ENCODE measurements at places on chromosomes 11 and 22.

DNA sequence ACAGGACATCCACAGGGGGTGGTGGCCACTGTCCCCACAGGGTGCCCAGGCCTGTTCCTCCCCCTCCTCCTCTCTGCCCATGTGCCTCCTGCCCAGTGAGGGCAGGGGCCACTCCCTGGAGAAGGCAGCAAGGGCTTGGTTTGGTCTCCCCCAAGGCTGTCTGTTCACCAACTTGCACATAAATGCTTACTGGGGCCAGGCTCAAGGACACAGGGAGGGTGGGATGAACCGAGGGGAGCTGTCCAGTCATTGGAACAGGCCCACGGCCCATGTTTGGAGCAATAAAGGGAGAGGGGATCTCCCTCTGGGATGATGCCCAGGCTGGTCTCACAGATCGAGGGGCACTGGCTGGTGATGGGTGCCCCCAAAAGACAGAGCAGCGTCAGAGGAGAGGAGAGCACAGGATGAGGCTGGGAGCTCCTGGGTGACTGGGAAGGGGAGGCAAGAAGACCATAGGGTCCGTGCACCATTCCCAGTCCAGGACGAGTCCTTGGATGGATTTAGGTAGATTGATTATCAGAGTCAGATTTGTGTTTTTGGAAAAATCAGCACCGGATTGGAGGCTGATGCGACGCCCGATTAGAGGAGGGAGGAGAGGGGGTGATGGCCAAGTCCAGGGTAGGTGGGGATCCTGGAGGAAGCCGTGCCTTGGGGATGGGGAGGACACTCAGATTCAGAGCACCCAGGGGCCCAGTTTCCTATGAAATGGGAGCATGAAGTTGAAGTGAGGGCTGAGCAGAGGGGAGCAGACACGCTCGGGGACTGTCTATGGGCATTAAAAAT, 1.1 kb downstream of the IGLL5 start:
- no peak for DNase-seq

GRCh38 chr11:8218840-8219239, 44.8 kb downstream of the LMO1 start:
- DNase-seq: no peak

DNA sequence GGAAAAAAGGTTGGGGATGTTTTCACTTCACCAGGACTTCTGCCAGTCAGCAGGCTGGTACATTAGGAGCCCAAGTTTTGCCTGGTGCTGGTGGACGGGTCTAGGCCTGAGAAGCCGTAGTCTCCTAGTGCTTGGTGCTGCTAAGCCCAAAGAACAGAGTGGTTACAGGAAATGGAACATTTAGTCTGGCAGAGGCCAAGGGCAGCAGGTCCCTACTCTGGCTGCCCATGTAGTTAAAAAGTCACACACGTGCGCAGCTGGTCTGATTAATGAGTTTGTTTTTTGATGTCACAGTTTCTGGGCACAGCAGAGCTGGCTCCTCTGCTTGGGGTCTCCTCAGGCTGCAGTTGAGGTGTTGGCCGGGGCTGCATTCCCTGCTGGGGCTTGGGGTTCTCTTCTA, 20.6 kb downstream of the BCR start:
- DNase-seq: no peak

DNA sequence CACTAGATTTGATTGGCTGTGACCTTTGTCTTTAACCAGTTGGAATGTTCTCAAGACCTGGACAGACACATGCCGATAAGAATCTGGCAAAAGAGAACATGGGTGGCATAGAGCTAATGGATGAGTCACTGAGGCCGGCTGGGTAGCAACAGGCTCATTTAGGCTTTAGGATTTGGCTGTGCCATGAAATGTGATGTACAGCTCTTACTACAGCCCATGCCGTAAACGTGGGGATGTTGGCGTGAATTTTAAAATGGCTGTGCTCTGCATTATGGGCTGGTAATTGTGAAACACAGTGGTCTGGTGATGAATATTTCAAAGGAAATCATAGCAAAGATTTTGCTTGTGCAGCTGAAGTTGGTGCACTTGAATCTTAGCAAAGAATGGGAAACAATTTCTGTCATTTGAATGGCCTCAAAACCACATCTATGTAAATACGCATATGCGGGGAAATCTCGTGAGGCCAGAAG, 332.4 kb downstream of the TBC1D22A start:
- no peak for DNase-seq

DNA sequence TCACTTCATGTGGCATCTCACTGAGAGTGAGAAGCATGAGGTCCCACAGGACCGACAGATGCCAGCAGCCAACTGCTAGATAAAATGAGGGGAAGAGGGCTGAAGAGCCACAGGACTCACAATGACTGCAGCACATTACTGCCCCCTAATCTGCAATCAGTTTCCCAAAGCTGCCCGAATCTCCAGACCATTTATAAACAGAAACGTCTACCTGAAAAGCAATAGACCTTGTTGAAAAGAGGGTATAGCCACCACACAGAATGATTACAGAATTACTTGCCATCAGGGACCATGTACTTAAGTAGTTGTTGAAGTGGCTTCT, 12.4 kb upstream of the TEF start:
- no peak for DNase-seq

DNA sequence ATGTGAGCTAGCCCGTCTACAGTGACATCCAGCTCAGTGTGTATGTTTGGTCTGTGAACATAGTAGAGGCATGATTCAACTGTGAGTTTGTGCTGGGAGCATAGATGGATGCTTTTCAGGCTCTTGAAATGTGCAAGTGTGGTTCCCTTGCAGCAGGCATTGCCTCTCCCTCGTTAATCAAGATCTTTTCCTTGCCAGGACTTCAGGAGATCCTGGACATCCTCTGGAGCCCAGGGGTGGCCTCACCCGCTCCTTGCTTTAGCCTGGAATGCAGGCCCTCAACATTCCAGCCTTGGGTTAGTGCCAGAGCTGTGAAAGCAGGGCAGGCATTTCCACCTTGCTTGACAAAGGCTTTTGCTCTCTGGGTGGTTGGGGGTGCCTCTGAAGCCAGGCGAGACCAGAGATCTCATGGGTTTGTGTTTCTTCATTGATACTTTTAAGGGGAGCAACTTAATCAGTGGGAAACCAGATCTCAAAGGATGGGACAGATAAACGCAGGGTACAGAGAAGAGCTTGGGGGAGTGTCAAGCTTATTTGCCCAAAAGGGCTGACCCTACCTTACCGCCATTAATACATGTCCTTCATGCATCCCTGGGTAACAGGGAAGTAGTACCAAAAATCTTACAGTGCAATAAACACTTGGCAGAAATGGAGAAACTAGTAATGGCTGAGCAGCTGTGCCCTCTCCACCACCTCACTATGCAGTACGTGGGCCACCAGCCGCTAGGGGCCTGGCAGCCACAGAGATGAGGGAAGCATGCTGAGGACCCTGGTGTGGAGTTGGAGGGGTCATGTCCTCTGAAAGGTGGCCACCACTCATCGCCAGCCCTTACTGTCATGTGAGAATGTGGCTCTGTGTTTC, 72.1 kb downstream of the PTPRJ start:
- no peak for DNase-seq

DNA sequence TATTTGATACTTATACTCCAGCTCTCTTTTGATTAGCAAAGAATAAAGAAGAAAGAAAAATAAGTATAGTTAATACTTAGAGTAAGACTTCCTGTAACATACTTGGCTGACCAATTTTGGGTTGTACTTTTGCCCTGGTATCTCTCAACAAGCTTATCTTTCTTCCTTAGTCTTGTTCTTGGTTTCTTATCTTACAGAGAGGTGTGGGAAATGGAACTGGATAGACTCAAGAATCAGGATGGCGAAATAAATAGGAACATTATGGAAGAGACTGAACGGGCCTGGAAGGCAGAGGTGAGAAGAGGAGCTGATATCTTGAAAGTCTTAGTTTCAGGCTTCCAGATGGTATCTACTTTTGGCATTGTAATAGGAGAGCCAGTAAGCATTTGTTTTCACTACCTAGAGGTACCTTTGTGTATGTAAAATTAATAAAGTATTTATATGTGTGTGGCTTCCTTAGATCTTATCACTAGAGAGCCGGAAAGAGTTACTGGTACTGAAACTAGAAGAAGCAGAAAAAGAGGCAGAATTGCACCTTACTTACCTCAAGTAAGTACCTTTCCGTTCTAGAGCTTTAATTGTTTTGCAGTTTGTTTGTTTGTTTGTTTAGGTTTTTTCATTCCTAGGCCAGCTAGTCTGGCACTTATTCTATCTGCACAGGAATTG, 11.3 kb upstream of the BACE1-AS start:
- DNase-seq: no peak

DNA sequence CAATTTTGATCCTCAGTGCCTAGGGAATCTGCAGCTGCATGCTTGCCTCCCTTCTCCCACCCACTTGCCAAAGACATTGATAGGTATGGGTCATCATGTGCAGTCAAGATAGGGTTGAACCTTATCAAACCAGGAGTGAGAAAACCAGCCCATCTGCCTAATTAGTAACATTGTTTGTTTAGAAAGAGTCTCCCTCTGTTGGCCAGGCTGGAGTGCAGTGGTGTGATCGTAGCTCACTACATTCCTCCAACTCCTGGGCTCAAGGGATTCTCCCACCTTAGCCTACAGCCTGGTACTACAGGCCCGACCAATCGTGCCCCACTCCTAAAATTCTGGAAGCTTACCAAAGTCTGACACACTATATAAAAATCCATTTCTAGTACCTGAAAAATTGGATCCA, 4.6 kb downstream of the C11orf71 start:
- DNase-seq: no peak

- no peak for DNase-seq
Observed at GRCh38 chr11:640021-640706, 3.1 kb downstream of the DRD4 start.

DNA sequence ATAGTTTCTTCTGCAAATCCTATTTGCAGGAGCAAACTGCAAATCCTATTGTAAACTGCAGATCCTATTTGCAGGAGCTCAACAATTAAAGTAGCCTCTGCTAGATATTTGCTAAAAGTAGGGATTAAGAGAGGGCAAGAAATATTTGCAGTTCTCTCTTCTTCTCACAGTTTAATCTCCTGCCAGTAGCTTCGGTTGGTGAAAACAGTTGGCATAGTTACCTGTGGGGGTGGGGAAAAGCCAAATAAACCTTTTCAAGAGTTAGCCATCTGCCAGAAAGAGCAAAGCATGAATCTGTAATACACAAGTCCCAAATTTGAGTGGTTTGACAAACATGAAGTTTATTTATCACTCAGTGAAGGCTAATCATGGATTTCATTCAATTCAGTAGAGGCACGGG, 942.5 kb downstream of the JRKL start:
- no peak for DNase-seq

Data from NCI-H1930 (cell line).